ENCODE measurements at places on chromosomes 1 and 21.

DNA sequence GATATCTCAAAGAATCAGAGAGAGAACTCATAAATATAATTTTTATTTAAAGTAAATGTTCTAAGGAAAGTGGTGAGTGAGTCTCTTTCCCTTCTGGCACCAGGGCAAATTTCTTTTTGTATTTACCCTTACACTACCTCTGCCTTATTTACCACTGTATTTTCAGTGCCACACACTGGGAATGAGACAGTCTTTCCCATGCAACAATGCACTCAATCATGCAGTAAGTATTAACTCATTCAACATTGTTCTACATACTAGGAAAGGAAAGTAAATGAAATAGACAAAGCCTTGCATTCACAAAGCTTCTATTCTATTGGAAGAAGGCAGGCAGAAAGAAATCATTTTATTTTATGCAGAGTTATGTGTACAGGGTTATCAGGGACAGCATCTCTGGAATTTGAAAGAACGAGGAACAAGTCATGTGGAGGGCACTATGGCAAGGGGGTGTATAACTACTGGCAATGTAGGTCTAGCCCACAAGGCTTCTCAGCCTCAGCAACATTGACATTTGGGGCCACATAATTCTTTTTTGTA lies 129.8 kb upstream of the PRDX6 start:
- no peak for DNase-seq

DNA sequence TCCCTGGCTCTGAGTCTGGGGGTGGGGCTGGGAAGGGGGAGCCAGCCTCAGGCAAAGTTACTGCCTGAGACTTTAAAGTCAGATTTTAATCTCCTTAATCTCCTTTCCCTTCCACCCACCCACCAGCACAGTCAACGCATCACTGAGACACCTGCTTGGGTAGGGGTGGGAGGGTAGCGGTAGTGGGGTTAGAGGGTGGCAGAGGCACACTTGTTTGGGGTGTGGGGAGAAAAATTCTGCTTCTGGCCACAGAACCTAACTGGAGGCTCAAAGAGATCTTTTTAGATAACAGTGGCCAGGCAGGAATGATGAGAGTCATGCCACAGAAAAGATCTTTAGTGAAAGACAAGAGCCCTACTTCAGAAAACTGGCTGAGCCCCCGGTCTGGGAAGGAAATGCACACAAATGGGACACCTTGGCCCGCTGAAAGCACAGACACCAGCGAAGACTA lies 44.1 kb downstream of the CD247 start:
- no peak for DNase-seq

- no peak for DNase-seq
These were observed 17.7 kb downstream of the TESK2 start for GRCh38 chr1:45473302-45473701.

GRCh38 chr1:84376000-84376910 lies 22.0 kb upstream of the DNASE2B start:
- DNase-seq = no peak

DNA sequence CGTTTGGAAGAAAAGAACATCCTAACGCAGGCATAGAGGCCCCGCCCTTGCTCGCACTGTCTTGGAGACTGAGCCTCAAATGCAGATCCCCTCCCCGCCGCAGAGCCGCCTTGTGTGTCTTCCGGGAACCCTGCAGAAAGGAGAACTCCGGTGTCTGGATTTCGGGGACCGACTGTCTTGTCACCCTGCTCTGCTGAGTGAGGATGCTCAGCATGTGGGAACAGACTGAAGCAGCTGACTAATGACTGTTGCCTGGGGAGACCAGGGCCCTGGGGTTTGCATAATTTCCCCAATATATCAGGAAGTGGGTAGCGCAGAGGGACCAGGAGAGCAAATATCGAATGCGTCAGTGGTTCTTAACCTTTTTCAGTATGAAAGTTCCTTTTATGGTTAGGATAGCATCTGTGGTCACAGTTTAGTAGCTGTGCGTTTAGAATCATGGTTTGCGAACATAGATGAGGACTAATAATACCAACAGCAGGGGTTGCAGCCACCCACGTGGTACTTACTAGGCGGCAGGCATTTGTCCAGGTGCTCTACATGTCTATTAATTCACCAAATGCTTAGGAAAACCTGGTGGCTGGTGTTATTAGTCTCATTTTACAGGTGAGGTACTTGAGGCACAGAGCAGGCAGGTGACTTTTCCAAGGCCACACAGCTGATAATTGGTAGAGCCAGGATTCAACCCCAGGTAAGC lies 14.3 kb downstream of the GPR137B start:
- DNase-seq = no peak

- DNase-seq = no peak
These were observed 386.3 kb downstream of the DISC1 start for GRCh38 chr1:232012773-232013386.

DNA sequence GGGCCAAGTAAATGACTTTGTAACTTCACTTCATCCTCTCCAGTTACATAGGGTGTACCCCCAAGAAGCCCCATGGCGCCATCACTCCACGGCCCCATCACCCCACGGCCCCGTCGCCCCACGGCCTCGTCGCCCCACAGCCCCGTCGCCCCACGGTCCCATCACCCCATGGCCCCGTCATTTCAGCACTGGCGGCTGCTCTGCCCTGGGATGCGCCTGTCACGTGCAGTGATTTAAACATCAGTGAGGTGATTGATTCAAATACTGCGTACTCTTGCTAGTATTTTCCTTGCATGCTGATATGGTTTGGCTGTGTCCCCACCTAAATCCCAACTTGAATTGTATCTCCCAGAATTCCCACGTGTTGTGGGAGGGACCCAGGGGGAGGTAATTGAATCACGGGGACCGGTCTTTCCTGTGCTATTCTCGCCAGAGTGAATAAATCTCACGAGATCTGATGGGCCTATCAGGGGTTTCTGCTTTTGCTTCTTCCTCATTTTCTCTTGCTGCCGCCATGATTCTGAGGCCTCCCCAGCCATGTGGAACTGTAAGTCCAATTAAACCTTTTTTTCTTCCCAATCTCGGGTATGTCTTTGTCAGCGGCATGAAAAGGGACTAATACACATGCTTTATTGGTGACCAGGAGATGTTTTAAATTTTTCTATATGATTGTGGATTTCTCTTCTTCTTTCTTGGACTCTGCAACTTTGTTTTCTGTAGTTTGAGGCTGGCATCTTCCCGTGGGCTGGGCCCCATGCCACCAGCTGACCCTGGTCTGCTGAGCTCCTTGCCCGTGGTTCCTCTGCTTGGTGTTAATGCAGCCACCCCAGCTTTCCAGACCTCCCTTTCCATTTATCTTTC lies 50.1 kb upstream of the PCBP3 start:
- no peak for DNase-seq

DNA sequence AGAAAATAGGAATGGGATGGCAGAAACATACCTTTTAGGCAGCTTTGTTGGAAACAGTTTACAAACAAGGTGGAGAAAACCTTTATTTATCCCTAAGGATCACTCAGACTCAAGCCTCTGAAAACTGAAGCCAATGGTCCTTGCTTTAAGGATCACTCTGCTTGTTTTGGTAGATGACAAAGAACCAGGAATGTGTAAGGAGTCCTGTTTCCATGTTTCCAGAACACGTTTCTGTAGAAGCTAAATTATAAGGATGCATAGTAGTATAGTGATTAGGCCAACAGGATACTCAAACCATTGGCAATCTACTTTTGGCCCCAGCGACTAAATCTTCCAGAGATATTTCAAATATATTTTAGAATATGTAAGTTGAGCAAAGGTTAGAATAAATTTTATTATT lies 149.1 kb upstream of the HP1BP3 start:
- DNase-seq = no peak

DNA sequence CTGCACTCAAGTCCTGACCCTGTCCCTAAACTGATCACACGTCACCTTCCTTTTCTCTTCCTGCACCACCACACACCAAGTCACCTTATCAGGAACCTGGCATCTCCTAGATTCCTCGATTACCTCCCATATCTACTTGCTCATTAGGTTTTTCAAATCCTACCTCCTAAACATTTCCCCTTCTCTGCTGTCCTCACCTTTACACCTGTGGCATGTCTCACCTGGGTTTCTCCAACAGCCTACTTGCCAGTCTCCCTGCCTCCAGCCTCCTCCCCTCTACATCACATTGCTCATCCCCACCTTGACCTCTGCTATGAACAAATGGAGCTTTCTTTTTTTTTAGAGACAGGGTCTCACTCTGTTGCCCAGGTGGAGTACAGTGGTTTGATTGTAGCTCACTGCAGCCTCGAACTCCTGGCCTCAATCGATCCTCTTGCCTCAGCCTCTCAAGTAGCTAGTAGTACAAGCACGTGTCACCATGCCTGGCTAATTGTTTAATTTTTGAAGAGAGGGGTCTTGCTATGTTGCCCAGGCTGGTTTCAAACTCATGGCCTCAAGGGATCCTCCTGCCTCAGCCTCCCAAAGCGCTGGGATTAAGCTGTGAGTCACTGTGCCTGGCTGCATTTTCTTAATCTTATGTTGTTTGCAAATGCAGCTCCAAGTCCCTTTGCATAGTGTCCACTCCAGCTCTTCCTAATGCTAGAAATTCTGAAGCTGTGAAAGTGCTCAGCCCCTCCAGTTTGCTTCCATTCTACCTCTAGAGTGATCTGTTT lies 6.3 kb downstream of the IGSF9 start:
- no peak for DNase-seq

DNA sequence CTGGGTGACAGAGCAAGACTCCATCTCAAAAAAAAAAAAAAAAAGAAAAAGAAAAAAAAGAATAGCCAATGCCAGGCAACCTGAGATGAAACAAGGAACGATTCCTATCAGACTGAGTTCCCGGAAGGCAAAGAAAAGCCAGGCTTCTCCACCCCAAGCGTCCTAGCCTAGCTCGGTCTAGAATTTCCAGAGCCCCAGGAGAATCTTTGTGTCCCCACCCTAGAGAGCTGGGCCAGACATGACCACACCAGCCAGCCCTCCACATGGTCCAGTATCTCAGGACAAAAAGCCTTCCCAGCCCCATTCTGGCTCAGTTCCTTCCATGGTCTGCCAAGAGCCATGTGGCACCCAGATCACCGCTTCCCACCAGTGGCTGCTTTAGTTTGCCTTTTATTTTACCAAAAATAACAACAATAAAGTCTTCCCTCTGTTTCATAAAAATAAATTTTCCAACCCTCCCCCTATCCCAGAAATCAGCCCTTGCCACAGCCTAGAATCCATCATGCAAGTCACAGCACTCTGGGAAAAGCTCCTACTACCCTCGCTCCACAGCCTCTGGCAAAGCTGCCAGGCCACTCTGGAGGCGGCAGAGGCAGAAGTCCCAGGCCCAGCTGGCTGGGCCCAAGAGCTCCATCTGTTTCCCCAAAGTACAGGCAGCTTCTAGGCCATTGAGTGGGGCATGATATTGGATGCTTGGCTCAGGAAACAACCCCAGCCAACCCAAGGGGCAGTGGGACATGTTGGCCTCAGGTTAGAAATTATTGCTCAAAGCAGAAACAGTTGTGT lies 3.5 kb upstream of the MKNK1 start:
- no peak for DNase-seq

DNA sequence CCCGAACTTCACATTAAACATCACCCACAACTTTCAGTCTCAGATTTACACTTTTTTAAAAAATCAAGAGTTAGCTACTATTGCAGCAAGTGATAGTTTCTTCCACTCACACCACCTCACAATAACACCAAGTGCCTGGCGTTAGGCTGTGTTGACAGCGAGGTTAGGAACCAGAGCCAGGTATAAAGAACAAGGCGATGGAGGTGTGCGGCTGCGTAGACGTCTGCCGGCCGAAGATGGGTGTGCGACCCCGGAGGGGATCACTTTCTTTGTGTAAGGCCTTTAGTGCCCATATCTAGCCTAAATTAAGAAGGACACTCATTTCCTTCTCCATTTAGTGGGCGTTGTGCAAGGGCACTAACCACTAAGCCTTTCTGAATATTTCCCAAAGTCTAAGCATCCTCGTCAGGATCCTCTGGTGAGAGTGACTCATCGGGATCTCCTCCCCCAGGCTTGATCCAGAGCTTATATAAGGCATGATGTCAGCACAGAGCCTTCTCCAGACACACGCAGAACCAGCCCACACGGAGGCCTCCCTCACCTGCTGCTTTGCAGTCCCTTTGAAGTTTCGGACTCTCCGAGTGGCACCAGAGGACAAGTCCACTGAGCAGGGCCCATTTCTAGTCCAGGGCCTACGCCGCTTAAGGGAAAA lies 11.8 kb downstream of the NHLH2 start:
- no peak for DNase-seq

GRCh38 chr1:224170748-224171478 lies 12.1 kb upstream of the DEGS1 start:
- DNase-seq = no peak

GRCh38 chr1:78586572-78586971 lies 33.7 kb upstream of the IFI44L start:
- no peak for DNase-seq

GRCh38 chr1:62038594-62039284 lies 155.9 kb upstream of the L1TD1 start:
- no peak for DNase-seq

DNA sequence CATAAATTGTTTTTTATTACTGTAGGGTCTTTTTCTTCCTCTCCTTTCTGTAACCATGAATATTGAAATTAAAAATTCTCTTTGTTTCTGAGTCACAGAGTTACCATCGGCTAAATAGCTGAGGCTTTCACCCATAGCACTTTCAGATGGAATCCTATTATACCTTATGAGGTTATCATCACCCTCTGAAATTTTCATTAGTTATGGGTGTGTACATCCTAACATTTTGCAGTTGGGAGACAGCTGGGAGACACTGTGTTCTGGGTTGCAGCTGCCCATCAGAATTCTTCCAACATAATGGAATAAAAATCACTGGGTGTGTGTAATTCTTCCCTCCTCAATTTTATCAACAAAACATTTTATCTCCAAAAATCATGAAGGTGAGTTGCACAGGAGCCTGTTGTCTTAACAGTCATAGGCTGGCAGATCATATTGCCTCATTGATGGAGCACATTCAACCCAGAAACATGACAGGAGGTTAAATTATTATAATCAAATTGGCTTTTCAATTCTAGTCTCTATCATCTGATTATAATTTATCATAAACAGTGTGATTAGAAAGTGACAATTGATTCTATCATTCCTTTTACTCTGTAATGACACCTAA lies 17.4 kb downstream of the CYYR1 start:
- DNase-seq = no peak

GRCh38 chr1:154810571-154810970 lies 59.5 kb downstream of the KCNN3 start:
- DNase-seq = no peak

DNA sequence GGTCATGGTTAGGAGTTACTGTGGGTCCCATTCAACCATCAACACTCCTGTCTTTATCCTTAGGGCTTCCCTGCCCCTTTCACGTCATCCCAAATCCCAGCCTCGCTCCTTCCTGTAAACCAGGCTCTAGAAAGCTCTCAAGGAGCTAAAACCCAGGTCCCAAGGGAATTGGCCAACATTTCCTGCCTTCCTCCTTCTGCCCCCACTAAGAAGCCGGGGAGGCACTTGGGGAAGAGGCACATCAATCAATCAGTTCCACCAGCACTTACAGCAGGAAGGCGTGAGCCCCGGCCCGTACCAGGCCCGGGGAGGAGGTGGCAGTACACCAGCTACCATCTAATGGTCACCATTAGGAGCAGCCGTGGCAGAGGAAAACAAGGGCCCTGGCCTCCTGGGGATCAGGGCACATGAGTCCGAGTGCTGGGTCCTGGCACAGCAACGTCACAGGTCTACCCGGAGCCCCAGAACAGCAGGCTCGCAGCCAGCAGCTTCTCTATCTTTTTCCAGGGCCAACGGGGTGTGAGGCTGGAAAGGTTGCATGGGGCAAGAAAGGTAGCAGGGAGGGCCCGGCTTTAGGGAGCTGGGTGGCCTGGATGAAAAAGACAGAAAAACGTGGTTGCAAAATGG lies 108.6 kb downstream of the CASZ1 start:
- no peak for DNase-seq
